ENCODE measurements at places on chromosomes 11 and 22.

GRCh38 chr11:126698576-126698975 is 302.0 kb downstream of the KIRREL3 start:
- DNase-seq = no peak

GRCh38 chr22:27865496-27865895 is 53.6 kb downstream of the PITPNB start:
- no peak for DNase-seq

DNA sequence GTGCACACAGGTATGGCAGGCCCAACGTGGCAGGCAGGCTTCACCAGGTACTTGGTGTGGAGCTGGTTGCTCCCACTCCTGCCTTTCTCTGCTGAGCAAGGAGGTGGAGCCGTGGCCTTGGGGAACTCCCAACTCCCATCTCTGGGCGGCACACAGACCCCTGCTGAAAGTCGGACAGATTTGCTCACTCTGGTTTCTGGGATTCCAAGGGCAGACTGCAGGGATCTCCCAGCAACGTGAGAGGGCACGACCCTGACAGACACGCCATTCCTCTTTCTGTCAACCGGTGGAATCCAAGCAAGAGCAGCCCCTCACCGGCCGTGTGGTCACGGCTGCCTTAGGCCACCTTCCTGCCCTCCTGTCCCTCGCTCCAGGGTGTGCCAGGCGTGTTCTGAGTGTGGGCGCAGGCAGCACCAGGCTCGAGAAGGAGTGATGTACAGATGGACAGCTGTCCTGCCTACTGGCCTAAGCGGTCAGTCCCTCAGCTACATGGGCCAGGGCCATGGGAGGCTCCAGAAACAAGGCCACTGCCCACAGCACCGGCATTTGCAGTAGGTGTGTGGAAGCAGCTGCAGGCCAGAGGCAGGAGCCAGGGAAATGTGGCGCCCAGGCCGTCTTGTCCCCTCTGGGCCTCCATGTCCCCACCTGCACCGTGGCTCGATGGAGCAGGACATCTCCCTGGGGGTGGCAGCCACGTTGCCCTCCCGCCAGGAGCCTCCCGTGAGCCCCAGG is 13.7 kb upstream of the PPARA start:
- no peak for DNase-seq

DNA sequence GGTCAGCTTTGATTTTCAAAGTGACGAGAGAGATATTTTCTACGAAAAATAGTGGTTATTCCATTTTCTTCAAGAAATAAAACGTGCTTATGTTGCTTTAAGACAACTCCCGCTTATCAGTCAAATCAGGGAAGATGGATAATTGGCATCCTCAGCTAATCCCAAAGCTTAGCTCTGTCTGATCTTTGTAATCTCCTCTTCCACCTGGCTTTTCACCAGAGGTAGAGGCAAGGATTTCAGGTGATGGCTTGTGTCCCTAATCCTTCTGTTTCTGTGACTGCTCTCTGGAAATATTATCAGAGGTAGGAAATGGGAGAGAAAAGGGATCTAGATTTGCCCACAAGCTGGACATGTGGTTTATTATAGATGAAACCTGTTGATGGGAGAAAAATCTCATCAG is 78.9 kb downstream of the DBX1 start:
- no peak for DNase-seq
